ENCODE measurements at places on chromosomes 1 and 21. TPM values are rescaled to one million over a fixed set of nuclear protein-coding genes. Genes with fewer than 3 reads are reported as not detected.

PRELP gene
- total RNA-seq = not detected

BLACAT1 gene
- not detected for total RNA-seq

PTAFR gene
- 0.21 TPM for total RNA-seq

SEC22B gene
- 9.2 TPM for total RNA-seq

SEC16B gene
- total RNA-seq = 0.94 TPM
